ENCODE measurements at places on chromosomes 7 and 10.

DNA sequence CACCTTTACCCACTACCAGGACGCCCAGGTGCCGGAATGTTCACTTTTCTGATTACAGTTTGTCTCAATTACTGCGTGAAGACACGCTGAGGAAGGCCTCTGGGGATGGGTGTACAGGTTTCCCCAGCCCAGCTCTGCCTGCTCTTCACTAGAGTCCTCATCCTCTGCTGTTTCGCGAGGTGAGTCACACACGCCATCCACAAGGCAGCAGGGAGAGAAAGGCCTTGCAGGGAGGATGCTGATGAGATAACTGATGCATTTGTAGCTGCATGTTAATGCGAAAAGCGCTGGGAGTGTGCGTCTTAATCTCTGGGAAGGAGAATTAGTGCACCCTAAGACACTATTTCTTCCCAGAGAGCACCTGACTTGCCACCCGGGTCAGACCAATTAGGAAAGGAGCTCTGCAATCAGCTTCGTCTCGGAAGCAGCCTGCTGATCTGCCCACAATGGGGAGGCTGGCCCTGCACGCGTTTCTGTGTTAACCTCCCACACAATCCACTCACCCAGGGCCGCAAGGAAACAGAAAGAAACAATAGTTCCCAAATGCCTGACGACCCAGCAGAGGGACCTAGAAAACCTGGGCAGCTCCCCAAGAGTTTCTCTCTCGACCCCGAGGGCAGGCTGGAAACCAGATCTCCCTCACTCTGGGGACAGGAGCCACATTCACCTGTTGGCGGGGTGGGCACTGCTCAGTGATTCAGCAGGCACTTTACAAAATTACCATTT is 578.7 kb downstream of the GLRX3 start:
- no peak for DNase-seq

GRCh38 chr10:97590082-97590747 is 694 bp downstream of the C10orf62 start:
- DNase-seq, result no peak

- DNase-seq, result no peak
Observed at GRCh38 chr10:118291122-118291521, 51.0 kb downstream of the FAM204A start.

DNA sequence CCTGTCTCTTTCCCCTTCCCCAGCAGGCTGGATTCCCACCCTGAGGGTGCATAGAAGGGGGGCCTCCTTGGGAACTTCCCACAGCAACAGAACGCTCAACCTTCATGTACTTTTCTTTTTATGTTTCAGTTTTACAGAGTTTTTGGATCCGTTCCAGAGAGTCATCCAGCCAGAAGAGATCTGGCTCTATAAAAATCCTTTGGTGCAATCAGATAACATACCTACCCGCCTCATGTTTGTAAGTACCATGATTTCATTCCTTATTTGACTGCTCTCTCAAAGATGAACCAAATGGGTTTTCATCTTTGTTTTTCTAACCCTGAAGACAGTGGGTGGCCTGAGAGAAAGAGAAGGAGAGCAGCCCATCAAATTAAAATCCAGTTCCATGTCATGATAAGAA is 46.7 kb downstream of the PLPP4 start:
- peak; percentile 34 for DNase-seq

DNA sequence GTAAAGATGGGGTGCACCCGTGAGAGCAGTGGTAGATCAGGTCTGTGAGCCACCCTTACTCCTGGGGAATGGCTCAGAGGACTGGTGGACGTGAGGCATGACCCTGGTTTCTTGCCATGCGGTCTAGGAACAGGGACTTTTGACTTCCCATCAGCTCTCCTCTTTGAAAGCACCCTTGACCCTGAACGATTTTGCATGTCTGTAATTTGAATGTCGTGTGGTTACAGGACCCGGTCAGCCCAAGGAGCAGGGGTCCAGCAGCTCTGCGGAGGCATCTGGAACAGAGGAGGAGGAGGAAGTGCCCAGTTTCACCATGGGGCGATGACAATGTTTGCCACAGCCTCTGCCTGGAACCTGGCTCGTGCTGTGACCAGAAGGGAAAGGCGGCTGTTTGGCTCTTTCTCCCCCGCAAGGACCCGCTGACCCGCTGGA is 8.6 kb upstream of the ORAI2 start:
- DNase-seq, result no peak

- no peak for DNase-seq
Observed at GRCh38 chr10:66218981-66219587, 706.8 kb upstream of the LRRTM3 start.

DNA sequence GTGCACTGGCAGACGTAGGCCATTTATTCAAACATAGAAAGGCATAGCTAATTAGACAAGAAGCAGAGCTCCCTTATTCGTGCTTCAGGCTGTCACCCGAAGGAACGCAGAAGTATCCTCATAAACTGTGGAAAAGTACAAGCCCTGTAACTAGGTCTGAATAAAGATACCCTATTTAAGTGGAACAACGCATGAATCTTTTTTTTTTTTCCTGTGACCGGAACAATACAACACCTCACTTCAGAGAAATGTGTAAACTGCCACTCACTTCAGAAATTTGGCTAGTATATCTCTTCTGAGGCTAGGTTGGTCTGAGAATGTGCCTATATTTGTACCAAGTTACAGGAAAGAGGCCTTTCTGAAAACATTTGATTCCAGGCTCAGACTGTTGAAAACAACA is 8.0 kb upstream of the CSTF2T start:
- no peak for DNase-seq

- no peak for DNase-seq
Observed at GRCh38 chr10:17428351-17429097, 25.9 kb downstream of the ST8SIA6 start.

DNA sequence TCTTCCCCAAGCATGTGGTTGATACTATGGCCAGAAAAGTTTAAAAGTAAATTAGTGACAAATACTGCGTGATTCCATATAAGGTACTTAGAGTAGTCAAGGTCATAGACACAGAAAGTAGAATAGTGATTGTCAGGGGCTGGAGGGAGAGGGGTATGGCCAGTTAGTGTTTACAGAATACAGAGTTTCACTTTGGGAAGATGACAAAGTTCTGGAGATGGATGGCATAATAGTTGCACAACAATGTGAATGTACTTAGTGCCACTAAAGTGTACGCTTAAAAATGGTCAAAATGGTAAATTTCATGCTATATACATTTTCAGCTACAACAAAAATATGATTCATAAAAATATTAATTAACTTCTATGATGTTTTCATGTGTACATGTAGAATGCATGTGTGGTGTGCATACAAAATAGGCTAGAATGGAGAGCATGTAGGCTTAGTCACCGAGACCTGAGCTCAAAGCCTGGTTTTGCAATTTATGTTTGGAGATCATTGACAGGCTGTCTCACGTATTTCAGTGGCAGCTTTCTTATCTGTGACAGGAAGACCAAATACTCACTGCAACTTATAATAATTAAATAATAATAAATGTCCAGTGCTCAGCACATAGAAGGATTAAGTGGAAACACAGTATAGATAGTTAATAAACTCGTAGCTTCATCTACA is 625.6 kb downstream of the SUGCT start:
- no peak for DNase-seq

DNA sequence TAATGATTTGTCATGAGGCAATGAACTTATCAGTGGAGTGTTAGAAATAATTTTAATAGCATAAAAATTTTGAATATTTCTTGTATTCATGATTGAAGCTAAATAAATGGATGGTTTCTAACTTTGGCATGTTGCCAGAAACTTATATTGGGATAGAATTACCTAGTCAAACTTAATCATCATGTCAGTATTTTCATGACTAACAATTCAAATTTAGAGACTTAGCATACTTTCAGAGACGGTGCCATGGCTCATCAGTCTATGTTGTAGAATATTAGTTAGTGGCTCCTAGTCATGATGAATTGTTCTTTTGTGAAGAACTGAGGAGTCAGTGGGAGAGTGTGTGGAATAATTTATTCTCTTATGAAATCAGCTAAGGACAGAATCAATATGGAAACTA is 599.6 kb upstream of the POT1 start:
- no peak for DNase-seq

DNA sequence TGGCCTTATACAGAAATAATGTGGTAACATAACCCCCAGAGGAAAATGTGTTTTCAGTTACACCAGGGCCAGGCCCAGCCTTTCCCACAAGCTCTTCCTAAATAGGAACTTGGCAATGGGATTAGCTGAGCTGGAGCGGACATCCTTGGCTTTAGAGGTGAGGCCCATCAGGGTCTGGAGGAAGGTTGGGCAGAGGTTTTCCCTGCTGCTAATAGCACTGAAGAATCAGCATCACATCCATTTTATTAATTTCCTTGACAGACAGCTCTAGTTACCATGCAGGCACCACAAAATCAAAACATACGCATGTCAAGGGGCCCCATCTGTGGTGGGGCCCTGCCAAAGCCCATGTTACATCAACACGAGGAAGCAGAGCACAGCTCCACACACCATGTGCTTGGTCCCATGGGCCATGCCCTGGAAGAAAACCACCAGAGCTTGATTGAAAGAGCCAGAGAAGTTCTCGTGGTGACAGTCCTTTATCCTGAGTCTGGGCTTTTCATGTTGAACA is 566.6 kb downstream of the KCNMA1 start:
- no peak for DNase-seq

DNA sequence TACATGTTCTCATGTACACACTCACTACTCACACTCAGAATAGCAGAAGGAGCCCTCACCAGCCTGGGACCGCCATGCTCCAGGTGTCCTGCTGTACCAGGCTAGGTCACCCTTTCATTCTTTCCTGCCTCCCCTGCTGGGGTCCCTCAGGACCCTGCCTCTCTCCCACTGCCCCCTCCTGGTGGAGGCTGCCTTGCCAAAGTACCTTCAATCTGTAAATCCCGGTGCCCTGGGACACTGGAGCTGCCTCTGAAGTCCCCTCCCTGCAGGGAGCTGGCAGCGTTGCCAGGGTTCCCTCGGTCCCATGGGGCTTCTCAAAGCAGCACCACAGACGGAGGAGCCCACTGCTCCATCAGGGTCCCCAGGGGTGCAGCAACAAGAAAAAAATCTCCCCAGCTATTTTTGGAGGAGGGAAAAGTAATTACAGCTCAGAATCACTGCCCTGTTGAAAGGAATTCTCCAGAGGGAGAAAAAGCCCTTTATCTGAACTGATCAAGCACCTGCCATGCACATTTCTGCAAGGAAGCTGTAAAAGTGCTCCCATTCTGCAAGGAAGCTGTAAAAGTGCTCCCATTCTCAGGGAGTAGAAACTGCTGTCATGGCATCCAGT is 259.9 kb downstream of the PTPRN2 start:
- DNase-seq, result no peak

DNA sequence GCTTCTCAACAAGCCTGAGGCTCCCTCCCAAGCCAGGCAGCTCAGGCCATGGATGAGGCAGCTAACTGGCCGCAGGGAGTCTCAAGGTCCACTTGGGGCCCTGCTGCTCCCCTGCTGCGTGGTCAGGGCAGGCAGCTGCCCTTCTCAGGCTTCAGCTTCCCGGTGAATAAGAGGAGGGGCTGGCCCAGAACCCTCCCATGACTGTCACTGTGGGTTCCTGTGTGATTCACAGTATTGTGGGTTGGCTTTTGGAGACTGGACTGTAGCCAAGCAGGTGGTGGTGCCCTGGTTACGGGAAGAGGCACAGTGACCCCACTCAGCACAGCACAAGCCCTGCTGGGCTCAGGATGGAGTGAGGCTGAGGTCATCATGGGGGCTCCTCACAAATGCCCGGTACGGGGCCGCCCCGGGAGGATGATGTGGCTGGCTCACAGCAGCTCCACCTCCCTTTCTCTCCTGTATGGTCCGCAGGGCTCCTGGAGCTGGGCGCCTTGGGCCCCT is 189.8 kb downstream of the HECW1 start:
- DNase-seq, result peak; percentile 41

GRCh38 chr7:114789161-114789560 is 132.7 kb upstream of the MDFIC start:
- DNase-seq, result no peak

DNA sequence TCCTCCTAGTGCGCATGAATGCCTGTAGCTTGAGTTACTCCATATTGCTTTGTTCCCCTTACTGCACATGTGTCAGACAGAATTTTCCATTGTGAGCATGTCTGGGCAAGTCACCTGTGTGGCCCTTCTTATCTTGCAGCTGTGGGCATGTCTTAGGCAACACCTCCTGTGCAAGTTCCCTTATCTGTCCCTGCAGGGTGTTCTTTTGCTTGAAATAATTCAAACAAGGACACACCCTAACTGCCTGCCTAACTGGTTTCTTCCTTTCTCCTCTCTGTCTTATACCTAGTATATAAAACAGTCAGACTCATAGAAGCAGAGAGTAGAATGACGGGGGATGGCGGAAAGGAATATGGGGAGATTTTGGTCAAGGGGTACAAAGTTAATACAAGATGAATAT is 421.1 kb upstream of the SORCS1 start:
- no peak for DNase-seq

GRCh38 chr10:109823196-109823595 is 100.1 kb downstream of the XPNPEP1 start:
- DNase-seq, result no peak

- DNase-seq, result no peak
Observed at GRCh38 chr10:17538941-17539340, 78.2 kb downstream of the HACD1 start.

- no peak for DNase-seq
Observed at GRCh38 chr7:4434306-4434705, 247.8 kb upstream of the FOXK1 start.
